NCI-H1436 treated with DMSO at 0.1 percent for 48 hours (cell line): ENCODE measurements at places on chromosomes 16 and 17.

DNA sequence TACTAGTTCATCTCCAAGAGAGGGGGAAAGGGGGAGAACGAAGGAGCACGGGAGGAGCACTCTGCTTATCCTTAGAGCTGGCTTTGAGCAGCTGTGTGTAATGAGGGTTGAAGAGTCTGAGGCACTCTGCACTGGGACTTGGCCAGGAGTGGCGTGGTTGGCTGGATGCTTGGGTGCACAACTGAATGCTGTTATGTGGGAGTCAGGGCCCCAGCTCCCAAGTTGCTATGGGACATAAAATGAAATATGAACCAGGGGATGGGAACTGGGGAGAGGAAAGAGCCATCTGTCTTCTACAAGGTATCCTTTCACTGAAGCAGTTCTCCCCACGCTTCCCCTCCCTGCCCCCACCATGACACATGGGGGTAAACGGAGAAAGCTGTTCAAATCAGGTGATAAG lies 105.9 kb upstream of the ANKFN1 start:
- DNase-seq, result no peak

DNA sequence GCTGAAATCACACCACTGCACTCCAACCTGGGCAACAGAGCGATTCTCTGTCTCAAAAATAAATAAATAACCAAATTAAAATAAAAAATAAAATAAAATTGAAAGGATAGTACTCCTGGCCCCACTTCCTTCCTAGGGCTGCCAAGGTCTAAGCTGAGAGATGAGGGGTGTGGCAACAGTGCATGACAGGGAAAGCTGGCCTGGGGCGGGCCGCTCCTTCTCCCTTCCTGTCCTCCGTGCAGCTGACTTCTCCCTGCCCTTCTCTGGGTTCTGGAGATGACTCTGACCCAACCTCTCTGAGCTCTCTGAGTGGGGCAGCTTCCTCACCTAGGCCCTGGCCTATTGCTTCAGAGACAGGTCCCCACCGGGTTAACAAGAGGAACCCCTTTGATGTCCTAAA lies 8.7 kb upstream of the SLC25A39 start:
- DNase-seq, result no peak

DNA sequence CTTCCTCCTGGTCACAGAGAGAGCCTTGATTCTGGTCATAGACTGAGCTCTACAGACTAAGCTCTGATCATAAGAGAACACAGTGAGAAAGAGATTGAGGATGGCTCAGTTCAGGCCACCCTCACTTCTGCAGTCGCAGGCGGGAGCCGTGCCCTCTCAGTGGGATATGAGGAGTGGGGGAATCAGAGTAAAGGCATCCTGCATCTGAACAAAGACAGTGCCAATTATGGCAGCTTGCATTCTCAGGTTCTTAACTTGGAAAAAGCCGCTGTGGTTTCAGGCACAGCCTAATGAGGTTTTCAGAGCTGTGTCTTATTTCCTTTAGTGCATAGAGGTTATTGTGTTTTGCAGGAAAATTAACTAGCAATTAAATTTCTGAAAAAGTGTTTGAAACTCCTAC lies 134.4 kb upstream of the NLRP1 start:
- DNase-seq, result no peak

GRCh38 chr17:10842658-10843057 lies 4.8 kb upstream of the PIRT start:
- DNase-seq, result no peak

- no peak for DNase-seq
These were observed 955 bp downstream of the ACLY start for GRCh38 chr17:41917679-41918313.

- DNase-seq, result no peak
These were observed 229.9 kb downstream of the ABCC12 start for GRCh38 chr16:47925811-47926460.

GRCh38 chr17:67435122-67435521 lies 58.0 kb downstream of the PITPNC1 start:
- no peak for DNase-seq

- no peak for DNase-seq
These were observed 631 bp downstream of the NXPH3 start for GRCh38 chr17:49576088-49576916.

DNA sequence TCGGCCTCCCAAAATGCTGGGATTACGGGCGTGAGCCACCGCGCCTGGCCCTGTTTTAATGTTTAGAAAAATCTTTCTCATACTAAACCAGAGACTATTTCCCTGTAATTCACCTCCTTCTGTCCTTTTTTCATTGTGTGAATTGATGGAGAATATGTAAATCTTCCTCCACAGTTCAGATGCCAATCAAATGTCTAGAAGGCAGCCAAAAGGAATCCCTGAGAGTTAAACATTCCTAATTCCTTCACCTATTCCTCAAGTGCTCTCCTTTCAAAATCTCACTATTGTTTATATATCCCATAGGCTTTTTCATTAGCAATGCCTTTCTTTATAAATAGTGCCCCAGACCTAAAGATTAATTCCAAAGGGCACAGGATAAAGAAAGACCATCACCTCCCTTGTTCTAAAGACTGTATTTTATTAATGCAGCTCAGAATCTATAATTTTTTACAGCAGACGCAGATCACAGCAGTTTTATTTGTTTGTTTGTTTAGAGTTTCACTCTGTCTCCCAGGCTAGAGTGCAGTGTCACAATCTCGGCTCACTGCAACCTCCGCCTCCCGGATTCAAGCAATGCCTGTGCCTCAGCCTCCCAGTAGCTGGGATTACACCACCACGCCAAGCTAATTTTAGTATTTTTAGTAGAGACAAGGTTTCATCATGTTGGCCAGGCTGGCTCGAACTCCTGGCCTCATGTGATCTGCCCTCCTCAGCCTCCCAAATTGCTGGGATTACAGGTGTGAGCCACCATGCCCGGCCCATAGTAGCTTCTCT lies 30.5 kb downstream of the COPZ2 start:
- DNase-seq, result no peak

DNA sequence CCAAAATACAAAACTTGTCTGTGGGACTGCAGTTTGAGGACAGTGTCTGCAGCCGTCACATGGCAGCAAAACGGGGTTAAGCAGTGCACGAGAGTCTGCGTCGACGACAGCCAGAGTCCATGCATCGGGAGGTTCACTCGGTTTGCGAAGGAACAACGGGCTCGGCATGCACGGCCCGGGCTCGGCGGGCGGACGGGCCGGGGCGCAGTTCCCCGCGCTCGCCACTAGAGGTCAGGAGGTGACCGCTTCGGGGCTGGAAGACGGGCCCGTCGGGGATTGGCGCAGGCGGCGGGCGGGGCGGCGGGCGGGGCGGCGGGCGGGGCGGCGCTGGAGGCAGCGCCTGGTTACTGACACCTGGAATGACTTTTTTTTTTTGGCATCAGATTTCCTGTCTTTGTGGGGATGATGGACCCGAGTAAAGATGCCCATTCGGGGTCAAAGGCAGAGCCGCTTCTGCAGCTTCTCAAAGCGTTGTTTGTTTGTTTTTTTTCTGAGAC lies 6.5 kb downstream of the SCGB1C2 start:
- no peak for DNase-seq

- no peak for DNase-seq
These were observed 20.7 kb upstream of the SP2 start for GRCh38 chr17:47875011-47875985.

GRCh38 chr17:28328325-28328724 lies 6.9 kb downstream of the IFT20 start:
- DNase-seq, result no peak

- no peak for DNase-seq
These were observed 9.6 kb downstream of the CTRB1 start for GRCh38 chr16:75228143-75228976.

- DNase-seq, result no peak
These were observed 1.6 kb upstream of the WFIKKN2 start for GRCh38 chr17:50833510-50834428.

DNA sequence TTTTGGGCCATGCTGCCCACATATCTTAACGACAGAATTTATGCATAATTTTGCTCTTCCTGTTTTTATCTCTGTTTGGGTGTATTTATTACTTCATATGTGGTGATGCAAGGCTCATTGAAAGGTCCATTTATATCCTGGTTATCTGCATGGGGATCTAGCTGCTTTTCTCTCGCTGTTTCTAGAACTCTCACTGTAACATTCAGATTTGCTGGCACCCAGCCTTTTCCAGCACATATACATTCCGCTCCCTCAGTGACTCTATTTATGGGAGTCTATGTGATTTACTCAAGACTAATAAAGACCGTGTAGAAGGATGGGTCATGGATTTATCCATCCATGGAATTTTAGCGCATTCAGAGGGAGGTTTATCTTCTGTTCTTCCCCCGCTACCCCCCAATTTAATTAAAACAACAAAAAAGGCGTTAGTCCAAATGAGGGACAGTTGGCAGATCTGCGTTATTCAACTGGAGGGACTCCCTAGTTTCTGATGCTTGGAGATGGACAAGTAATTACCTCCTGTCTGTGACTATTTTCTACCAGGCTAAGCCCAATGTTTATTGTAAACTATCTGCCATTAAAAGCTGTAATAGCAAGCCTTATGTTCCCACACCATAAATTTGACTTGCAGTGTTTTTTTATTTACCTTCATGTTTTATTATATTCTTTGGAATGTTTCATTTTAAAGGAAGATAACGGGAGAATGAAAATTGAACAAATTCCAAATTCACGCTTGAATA lies 19.8 kb upstream of the MARCHF10 start:
- DNase-seq, result no peak

DNA sequence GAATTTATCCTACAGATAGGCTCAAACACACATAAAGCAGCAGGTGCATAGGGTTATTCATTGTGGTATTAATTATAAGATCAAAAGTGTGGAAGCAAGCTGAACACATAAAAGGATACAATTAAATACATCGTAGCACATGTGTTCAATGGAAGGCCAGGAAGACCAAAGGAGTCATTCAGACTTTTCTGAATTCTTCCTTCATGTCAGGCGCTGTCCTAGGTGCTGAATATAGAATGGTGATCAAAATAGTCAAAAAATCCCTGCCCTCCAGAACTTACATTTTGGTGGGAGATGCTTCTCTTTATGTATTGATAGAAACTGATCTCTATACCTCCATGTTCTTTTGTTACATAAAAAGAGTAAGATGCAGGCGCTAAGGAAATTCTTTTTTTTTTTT lies 439.0 kb upstream of the ASIC2 start:
- no peak for DNase-seq

- no peak for DNase-seq
These were observed 20.0 kb downstream of the SLC38A8 start for GRCh38 chr16:84022644-84023043.

DNA sequence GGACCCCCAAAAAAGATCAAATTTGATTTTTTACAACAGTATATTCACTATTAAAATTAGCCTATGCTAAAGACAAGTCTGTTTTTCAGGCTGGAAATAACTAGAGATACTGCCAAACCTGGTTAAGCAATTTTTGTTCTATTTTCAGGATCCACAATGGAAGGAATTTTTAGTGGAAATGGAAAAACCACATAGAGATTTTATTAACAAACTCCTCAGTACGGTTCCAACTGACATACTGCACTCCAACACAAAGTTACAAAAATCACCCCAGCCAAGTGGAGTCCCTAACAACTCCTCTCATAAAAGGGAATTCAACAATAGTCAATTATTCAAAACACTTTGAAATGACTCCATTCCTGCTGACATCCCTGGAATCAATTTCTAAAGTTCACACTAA lies 101.6 kb upstream of the TOB1 start:
- DNase-seq, result no peak

- no peak for DNase-seq
These were observed 270.0 kb upstream of the SOX9 start for GRCh38 chr17:71850812-71851211.

DNA sequence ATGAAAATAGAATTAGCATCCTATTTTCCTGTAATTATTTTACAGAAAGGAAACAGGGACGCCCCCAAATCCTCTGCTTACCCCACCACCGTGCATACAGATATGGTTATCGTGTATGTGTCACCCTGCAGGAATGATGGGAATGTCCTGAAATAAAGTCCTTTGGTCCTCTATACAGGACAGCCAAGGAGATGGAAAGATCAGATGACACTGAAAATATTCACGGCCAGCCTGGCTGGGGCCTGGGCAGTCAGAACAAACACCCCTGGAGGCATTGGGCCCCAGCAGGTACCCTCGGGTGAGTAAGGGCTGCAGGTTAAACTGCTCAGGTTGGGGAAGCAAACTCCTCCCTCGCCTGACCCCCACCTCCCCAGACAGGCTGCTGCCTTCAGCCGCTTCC lies 368.0 kb downstream of the FOXL1 start:
- DNase-seq, result no peak

GRCh38 chr17:57940231-57940630 lies 15.0 kb downstream of the CUEDC1 start:
- no peak for DNase-seq

GRCh38 chr17:57636985-57637665 lies 108.0 kb downstream of the CCDC182 start:
- no peak for DNase-seq

- no peak for DNase-seq
These were observed 45.9 kb upstream of the MGAT5B start for GRCh38 chr17:76822184-76822778.

DNA sequence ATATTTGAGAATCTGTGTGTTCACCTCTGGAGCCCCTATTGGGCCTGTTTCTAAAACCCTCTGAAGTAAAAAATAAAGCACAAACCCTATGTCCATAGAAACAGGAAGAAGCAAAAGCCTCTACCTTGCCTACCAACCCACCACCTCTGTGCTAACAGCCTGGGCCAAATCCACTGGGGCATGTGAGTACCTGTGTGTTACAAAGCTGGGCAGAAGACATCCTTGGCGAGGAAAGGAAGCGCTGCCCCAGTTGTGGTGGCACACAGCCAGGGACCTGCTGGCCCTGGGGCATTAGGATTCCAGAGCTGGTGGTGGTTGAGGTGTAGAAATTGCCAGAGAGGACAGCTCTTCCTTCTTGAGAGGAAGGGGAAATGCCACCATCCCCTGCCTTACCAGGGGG lies 30.0 kb downstream of the MYO18A start:
- no peak for DNase-seq

DNA sequence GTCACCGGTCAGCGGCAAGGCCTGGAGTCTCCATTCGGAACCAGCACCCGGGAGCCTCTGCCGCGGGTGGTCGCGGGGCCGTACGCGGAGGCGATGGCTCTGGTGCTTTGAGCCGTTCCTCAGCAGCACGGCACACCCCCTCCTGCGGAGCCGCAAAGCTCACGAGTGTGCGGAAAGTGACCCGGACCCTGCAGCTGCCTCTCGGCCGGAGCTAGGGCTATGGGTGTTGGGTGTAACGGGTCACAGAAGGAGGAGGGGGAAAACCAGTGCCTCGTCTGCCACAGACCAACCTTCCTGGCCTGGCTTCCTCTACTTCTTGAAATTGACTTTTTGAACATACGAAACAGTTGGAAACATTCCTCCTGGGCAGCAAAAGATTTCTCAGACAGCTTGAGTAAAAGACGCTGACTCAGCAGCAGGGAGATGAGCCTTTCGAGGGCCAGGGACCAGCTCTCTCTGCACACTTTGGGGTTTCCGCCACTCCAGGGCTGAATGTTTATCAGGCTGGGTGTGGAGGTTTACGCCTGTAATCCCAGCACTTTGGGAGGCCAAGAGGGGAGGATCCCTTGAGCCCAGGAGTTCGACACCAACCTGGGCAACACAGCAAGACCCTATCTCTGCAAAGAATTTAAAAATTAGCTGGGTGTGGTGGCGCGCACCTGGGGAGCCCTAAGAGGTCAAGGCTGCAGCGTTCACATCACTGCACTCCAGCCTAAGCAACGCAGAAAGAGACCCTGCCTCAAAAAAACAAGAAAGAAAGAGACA lies 26.4 kb upstream of the PITPNA start:
- no peak for DNase-seq
